ENCODE measurements at places on chromosomes 5 and 9. TPM values are rescaled to one million over a fixed set of nuclear protein-coding genes. Genes with fewer than 3 reads are reported as not detected.

GRCh38 chr5:156534906-156535485 lies 208.0 kb downstream of the SGCD start:
- no peak for DNase-seq

- DNase-seq, result no peak
Measured at GRCh38 chr5:173301695-173302545, 26.3 kb downstream of the STC2 start.

The GCNT4 gene
- total RNA-seq, result 17.2 TPM

GRCh38 chr9:131008909-131009618 lies at the start of gene LAMC3:
Gene LAMC3 (plus strand): TSS chr9:131009174. CDS start chr9:131009215, 41 bp downstream.
- DNase-seq, result no peak

DNA sequence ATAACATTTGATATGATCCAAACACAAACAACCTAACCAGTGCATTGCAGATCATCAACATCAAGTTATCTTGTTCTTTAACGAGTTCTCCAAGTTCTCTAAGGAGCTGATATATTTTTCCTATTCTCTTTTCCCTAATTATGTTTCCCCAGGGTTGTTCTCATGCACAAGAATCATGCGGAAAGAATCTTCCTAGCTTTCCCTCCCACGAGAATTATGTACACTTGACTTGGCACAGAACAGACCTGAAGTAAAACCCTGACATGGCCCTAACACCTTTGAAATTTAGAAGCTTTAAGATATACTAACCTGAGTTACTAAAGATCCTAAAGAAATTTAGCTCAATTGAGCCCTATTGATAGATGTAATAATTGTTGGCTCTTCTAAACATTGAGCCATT lies 110.7 kb upstream of the FST start:
- no peak for DNase-seq

DNA sequence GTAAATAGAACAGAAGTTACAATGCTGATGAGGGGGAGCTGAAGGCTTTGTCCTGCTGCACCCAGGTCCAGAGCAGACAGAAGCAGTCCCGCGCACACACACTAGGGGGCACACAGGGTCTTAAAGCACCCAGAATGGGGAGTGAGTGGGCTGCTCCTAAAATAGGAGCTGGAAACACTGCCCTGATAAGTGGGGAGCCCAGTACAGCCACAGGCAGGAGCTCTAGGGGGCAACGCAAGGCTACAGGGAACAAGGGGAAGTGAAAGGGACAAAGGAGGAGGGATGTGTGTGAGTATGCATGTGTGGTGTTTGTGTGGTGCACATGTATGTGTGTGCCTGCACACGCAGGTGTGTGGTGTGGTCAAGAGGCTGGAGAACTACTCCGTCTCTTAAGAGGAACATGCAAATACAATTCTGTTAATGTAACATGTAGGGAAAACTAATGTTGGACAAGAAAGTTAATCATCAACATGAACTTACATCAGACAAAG lies 191.5 kb downstream of the ROR2 start:
- no peak for DNase-seq

- no peak for DNase-seq
Measured at GRCh38 chr5:180284149-180284548, 7.7 kb downstream of the MAPK9 start.

GRCh38 chr5:107155707-107156106 lies 515.0 kb downstream of the EFNA5 start:
- DNase-seq, result no peak

DNA sequence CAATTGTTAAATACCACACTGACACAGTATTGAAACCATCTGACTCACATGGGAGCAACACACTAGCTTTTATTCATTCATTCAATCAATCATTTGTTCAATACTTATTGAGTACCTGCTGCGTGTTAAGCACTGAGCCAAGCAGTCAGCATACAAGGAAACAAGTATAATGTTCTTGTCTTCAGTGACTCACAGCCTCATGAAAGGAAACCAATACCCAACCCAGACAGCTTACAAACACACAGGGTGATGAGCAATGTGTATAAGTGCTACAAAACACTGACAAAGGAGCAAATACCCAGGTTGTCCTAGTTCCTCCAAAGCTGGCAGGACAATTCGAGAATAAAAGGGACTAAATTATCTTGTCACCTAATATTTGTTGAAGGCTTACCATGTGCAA lies 67.6 kb upstream of the RASEF start:
- no peak for DNase-seq

DNA sequence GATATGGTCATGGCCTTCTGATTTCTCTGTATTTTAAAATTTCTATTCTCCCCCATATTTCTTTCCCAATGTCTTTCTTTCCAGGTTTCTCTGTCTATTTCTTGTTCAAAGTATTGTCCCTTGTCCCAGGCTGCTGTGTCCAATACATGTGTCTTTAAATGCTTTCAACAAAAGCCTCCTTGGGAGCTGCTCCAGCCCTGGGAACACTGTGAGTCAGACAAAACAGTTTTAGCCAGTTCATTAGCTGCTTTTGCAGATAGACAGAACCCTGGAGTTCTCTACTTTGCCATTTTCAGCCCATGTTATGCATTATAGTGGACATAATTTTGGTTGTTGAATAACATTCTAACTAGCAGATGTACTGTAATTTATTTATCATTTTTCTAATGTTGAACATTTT lies 20.5 kb upstream of the JAK2 start:
- DNase-seq, result no peak

DNA sequence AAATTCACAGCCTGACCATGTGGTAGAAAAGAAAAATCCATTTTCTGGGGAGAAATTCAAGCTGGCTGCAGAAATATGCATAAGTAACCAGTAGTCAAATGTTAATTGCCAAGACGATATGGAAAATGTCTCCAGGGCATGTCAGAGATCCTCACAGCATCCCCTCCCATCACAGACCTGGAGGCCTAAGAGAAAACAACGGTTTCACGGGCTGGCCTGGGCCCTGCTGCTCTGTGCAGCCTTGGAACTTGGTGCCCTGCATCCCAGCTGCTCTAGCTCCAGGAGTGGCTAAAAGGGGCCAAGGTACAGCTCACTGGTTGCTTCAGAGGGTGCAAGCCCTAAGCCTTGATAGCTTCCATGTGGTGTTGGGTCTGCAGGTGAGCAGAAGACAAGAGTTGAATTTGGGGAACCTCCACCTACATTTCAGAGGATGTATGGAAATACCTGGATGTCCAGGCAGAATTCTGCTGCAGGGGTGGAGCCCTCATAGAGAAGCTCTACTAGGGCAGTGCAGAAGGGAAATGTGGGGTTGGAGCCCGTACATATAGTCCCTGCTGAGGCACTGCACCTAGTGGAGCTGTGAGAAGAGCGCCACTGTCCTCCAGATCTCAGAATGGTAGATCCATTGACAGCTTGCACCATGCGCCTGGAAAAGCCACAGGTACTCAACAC lies 49.7 kb downstream of the PTBP3 start:
- DNase-seq, result no peak

GRCh38 chr5:129406440-129406839 lies 53.7 kb upstream of the ADAMTS19 start:
- DNase-seq, result no peak

DNA sequence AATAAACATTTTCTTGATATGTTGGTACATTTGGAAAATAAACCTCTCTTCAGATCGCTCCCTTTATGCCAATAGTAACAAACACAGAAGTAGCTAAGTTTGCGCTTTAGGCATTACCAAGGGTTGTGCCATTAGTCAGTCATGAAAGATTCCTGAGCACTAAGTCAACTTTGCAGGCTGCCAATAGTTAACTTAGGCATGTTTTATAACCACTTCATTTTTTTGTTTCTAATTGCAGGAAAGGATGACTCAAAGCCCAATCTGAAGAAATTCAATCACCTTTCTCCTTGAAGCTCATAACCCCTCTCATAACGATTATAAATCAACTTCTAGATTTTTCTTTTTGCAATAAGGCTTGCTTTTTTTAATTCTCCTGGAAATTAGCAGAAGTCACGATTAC lies 517.0 kb downstream of the AGTPBP1 start:
- no peak for DNase-seq

- no peak for DNase-seq
Measured at GRCh38 chr5:157729858-157730257, 1.4 kb upstream of the THG1L start.

The DDX4 gene
- total RNA-seq, result not detected

- no peak for DNase-seq
Measured at GRCh38 chr5:149041242-149041641, 21.6 kb downstream of the SH3TC2 start.

The PPP2CA gene
- total RNA-seq, result 111 TPM

The MYO10 gene
- 74.8 TPM for total RNA-seq

The PCDHGC5 gene
- not detected for total RNA-seq

DNA sequence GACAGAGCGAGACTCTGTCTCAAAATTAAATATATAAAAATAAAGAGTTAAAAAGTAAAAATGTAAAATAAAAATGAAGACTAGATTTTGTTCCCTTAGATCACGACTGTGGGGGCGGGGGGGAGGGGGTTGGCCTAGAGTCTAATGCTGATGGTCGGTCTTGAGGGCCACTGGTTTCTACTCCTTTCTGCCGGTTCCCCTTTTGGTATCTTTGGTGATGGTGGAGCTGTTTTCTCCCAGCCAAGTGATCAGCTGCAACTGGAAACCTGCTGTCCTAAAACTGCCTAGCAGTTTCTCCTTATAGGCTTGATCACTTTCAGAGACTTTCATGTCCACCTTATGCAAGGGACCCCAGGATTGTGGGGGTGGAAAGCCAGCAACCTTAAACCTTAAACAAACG lies 1.1 kb downstream of the SRD5A1 start:
- no peak for DNase-seq

The AGXT2 gene
- total RNA-seq, result not detected

DNA sequence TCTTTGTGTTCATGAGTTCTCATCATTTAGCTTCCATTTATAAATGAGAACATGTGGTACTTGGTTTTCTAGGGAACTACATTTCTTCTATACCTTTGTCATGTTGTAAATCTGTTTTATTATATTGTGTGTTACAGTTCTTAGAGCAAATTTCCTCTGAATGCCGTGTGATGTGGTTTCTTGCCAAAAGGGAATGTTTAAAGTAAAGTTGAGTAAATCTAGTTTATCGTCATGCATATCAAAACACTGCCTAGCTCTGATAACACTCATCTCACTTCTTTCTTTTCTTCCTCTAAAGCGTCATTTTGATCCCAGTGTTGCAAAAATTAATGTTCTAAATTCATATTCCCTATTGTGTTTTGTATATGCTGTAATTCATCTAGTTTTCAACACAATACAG lies 295.4 kb upstream of the HAPLN1 start:
- DNase-seq, result no peak

The CFAP77 gene
- not detected for total RNA-seq

DNA sequence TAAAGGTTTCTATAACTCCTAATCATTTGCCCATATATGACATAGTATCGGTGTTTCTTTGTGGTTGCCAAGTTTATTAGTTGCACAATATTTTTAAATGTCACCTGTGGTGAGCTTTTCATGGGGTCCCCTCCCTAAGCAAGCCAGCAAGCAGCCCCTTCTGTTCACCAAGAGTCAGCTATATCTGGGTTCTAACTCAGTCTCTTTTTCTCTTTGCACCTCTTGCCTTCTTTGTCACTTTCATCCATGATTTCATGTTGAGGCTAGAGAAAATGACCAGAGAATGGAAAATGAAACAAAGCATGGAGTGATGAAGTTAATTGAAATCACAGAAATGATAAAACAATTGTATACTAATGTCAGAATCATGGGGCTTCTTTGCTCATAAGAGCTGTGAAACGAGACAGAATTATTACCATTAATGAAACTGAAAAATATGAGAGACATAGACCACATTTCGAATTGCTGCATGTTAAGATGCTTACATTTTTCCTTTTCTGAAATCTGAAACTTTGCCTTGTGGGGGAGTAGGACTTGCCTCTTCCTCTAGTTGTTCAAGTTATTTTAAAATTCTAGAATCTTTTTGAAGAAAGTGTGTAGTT lies 75.7 kb downstream of the CAMK4 start:
- DNase-seq, result no peak

The PHF24 gene
- not detected for total RNA-seq

GRCh38 chr5:76855961-76856360 lies 6.1 kb downstream of the S100Z start:
- DNase-seq, result peak; percentile 50

DNA sequence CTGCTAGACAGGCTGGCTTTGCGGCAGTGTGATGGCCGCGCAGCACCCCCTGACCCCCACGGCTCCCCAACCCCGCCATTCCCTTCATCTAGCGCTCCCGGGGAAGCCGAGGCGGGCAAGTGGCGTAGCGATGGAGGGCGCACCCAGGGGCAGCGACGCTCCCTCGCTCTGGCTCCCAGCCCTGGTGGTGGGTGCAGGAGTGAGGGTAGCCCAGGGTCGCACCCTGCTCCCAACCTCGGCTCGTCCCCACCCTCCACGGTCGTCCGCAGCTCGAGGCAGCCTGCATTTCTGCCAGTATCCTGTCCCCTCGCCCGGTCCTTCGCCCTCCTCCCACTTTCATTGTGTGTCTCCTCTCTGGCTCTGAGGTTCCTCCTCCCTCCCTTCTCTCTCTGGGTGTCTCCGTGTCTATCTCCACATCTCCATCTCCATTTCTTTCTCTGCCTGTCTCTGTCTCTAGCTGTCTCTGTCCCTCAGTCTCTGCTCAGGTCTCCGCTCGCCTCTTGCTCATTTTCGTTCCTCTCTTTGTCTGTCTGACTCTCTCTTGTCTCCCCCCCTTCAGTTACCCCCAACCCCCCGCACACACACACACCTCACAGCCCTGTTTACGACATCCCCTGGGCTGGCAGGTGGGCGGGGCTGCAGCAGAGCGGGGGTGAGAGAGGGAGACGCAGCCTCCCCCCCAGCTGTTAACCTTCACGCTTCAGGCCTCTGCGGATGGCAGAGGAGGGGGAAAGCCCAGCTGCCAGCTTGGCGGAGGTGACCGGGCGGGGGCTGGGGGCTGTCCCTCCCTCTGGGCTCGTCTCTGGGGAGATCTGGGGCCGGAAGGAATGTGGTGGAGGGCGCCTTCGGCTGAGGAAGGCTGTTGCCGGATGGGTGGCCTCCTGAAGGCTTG lies 48.7 kb upstream of the PSD2 start:
- peak; percentile 84 for DNase-seq

Measured in Peyer's patch (tissue), 4 donors.